Type B pancreatic cell (in vitro differentiated cells): ENCODE measurements at places on chromosomes 16 and 17.
A peak's percentile ranks its signal among the peaks of the same experiment; 100 is the strongest.

- no peak for DNase-seq
Observed at GRCh38 chr17:45342871-45343526, 26.2 kb upstream of the MAP3K14 start.

GRCh38 chr16:3472878-3473595, 22.3 kb downstream of the C16orf90 start:
- no peak for DNase-seq

DNA sequence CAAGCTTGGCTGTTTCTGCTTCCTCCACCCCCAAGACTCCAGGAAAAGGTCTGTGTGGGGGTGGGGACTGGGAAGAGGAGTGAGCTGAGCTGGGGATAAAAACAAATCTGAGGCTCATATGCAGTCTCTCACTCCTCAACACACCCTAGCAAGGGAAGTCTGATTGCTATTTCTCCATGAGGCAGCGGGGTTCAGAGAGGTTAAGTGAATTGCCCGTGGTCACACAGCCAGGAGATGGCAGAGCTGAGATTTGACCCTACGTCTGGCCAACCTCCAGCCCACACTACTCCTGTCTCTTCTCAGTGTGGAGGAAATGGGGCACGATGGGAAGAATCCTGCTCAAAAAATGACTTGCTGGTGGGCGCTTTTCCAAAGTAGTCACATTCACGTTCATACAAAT, 4.8 kb upstream of the ABCC3 start:
- DNase-seq, result no peak

DNA sequence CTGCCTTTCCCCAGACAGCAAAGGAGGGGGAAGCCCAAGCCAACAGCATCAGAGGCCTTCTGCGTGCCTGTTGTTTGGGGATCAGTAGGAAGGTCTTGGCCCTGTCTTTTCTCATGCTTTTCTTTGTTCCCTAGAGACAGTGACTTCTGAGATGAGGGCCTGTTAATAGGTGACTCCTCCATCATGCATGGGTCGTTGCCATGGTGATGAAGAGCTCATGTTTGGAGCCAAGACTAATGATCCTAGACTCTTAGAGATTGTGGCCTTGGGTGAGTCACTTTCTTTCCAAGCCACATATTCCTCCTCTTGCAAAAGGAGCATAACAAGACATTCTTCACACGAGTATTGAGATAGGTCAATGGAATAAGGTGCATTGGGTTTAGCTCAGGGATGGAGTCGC, 201.1 kb upstream of the ASIC2 start:
- no peak for DNase-seq

DNA sequence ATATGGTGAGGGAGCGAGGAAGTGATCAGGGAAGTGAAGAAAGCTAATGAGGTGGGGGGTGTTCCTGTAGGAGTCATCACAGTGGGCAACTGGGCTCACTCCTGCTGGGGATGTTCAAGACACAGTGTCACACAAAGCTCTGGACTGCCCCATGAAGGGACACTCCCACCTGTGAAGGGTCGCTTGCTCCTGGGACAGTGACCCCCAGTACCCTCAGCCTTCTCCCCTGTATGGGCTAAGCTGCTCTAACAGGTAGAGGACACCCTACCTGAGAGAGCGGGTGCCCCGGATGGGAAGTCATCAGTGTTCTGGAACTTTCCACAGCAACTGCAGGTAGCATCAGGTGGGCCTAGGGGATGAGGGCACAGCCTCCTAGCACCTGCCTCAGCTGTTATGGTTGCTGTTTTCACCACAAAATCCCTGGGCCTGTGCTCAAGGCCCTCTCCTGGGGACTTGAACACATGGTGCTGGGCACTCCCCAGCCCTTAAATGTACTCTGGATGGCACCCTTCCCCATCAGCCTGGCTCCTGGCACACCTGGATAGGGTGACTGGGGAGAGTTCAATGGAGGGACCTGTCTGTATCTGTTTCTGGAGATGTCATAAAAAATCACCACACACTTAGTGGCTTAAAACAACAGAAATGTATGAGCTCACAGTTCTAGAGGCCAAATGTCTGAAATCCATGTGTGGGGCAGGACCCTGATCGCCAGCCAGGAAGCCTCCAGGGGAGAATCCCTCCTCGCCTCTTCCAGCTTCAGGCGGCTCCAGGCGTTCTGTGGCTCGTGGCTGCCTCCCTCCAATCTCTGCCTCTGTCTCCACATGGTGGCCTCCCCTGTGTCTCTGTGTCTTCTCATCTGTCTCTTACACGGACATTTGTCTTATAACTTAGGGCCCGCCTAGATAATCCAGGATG, 104.0 kb upstream of the CDH5 start:
- no peak for DNase-seq

DNA sequence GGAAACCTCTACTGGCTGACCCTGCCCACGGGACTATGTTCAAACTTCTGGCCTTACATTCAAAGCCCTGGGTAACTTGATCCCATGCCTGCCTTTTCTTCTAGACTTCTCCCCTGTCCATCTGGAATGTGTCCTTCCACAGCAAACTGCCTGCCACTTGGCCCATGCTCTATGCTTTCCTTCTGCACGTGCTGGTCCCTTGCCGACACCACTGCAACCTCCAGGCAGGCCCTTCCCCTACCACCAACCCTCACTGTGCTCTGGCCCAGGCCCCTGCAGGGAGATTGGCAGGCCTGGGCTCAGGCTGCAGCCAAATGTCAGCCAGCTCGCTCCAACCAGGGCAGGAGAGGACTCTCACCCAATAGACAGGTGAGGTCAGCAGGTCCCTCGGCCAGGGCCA, 11.0 kb downstream of the HSD11B2 start:
- DNase-seq, result no peak

- DNase-seq, result no peak
Observed at GRCh38 chr16:66324815-66325515, 41.5 kb upstream of the CDH5 start.

DNA sequence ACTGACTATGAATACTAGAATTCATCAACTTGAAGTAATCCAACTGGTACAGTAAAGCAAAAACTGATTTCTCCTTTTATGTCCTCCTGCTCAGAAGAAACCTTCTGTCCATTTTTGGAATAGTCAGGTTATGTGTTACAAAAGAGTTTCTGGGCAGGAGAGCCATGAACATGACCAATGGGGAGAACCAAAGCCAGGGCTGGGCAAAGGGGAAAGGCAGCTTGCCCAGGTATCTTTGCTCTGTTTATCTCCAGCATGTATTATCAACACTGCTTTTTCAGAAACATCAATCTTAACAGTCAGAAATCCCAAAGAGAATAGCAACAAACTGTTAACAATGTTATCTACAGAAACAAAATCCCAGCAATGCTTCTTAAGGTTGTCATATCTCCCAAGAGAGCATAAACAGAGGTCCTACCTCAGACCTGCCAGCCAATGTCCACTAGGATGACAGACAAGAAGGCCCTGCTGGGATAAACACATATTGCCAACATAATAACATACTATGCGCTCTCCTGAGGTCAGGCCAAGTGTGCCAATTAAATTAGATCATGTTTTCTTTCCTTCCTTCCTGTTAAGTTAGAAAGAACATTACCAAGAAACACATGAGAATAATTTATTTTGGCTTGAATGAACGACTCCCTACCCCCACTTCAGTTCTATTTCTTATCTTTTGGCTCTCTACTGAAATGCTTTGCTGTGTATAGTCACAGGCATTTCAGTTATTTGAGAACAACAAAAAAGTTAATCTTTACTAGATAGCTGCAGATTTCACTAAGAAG, 28.0 kb downstream of the BLMH start:
- no peak for DNase-seq

GRCh38 chr17:79664930-79665737, 54.3 kb upstream of the RBFOX3 start:
- peak; percentile 63 for DNase-seq

- no peak for DNase-seq
Observed at GRCh38 chr17:46977348-46977747, 1.7 kb downstream of the RPRML start.

DNA sequence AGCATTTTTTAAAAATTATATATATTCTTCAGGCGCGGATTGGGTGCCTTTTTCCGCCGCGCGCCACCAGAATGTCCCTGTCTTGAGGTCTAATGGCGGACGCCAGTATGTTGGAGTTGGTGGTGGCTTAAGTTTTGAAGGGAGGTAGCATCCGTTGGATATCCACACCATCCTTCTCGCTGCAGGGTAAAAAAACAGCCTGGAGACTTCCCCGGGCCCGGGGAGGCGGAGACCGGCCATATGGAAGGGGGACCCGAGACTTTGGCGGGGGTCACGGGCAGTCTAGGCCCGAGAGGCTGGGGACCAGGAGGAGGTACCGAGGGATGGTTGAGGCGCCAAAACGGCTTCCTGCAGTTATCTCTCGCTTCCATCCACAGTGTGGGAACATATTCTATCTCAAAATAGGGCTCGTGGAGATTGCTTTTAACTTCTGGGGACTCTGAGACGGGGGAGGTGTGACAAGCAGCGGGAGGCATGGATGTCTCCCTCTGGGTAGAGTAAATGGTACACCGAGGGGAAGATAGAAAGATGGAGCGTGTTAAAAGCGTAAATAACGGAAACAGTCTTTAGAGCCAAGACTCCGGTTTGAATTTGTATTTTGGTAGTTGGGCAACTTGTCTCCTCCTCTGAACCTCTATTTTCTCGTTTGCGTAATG, at the start of gene SF3B3:
SF3B3 (plus strand) TSS at position 74 of the 656 bp plus-strand sequence. CDS start 2,841 bp downstream, outside the sequence.
- peak; percentile 76 for DNase-seq

DNA sequence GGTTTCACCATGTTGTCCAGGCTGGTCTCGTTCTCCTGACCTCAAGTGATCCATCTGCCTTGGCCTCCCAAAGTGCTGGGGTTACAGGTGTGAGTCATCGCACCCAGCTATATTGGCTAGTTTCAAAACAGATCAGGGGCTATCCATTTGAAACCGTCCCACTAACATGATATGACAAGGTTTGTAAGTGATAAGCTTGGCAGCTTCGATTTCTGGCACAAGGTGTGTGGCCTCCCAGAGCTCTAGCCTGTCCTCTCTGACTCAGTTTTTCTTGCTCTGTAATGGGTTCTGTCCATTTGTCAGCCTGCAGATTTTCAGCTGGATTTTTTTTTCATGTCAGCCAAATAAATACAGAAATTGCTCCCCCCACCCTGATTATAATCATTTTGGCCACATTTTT, 31.8 kb upstream of the TENT4B start:
- DNase-seq, result no peak
